ENCODE measurements at places on chromosomes 13 and 19.

DNA sequence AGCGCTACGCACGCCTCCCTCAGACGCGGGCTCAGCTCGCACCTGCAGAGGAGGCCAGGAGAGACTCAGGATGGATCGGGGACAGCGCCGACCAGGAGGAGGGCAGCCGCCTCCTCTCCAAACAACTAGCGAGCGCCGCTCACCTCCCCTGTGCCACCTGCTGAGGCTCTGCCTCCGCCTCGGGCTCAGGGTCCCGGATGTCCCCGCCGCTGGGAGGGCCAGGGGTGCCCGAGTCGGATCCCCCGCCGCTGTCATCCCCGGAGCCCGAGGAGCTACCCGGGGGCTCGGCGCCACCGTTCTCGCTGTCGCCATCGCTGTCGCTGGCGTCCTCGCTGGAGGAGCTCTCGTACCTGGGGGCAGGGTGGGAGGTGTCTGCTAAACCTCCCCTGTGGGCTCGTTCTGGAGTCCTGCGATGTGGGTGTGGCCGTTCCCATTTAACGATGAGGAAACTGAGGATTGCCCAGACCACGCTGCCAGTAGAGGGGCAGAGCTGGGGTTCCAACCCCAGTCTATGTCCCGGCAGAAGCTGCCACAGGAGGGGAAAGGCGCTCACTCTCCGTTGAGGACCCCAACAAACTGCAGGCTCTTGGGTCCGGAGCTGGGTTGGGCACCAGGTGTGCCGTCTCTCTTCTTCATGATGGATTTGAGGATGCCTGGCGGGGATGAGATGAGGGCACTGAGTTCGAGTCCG, 9.2 kb downstream of the KANK3 start:
- no peak for DNase-seq

DNA sequence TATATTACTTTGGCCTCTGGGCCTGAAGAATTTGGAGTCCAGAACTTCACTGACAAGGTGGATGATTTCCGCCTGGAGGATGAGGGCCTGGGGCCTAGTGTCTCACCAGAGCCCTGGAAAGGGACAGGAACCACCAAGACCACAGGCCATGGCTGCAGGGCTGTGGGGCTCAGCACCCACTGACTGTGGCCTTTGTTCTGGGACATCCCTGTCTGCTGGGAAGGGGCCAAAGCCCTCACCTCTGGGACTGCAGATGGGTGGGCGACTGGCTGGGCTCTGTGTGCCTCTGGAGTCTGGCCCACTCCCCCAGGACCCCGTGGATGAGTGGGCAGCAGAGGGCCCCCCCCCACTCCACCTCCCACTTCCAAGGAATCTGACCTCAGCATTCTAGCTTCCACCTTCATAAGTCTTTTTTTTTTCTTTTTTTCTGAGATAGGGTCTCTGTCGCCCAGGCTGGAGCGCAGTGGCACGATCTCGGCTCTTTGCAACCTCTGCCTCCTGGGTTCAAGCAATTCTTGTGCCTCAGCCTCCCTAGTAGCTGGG, 20.3 kb downstream of the CHST8 start:
- DNase-seq, result no peak

GRCh38 chr19:27765912-27766725, 1446.8 kb downstream of the UQCRFS1 start:
- DNase-seq, result no peak

DNA sequence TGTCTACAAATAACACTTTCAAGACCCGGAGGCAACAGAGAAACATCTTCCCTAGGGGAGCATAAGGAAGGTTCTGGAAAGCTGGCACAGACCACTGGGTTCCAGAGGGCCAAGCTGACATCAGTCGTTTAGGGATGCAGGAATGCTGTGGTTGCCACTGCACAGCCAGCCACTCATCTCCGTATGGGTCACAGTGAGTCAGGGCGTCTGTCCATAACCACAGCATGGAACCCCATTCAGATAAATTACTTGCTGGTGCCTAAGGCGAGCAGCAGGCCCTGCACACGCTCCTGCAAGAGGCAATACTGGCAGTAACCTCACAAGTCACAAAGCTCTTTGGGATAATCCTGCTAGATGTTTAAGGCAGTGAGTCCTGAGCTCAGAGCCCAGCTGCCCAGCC, 140.9 kb upstream of the UBL3 start:
- DNase-seq, result peak; percentile 94

DNA sequence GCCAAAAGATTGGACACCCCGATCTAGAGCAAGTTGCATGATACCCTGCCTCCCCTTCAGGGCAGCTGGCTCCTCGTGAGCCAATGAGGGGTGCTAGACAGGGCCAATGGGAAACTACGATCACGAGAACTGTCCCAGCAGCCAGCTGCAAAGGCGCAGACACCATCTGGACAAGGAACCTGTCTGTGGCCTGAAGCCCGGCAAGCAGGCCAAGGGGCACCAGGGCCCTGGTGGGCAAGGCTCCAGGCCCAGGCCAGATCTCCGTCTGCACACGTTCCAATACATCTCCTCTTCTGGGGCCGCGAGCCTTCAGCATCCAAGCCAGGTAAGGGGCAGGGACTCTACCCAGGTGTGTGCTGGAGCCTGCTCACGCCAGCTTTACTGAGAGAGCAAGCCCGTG, 20.2 kb downstream of the MED26 start:
- DNase-seq, result no peak

DNA sequence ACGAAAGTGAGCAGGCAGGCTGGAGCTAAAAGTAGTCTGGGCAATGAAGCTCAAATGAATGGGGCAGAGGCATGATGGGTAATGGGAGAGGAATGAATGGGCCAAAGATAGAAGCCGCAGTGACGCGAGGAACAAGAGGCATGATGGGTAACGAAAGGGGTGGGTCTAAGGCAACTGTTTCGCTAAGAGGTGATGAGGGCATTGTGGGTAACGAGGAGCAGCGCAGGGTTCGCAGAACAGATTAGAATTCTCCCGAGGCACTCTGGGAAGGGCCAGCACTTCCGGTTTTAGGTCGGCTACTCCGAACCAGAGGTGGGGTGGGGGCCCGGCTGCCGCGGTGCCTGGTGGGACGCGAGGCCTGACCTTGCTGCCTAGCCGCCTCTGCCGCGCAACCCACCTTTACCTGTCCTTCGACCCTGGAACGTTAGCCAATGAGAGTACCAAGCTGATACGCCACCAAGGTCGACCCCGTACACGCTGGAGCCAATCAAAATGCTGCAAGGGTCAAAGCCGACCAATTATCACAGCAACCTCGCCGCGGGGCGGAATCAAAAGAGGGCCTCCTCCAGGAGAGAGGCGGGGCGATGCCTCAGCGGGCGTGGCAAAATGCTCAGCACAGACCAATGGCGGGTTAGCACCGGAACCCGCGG, 563 bp upstream of the TOMM40 start:
- DNase-seq, result peak; percentile 100

GRCh38 chr19:37243206-37243632, 25.2 kb downstream of the ZNF383 start:
- no peak for DNase-seq

Data from fibroblast of skin of right quadriceps (primary cell).